Fibroblast of upper back skin (primary cell): ENCODE measurements at places on chromosomes 6 and 20.

- DNase-seq, result no peak
Measured at GRCh38 chr6:164756142-164756541, 553.3 kb downstream of the C6orf118 start.

DNA sequence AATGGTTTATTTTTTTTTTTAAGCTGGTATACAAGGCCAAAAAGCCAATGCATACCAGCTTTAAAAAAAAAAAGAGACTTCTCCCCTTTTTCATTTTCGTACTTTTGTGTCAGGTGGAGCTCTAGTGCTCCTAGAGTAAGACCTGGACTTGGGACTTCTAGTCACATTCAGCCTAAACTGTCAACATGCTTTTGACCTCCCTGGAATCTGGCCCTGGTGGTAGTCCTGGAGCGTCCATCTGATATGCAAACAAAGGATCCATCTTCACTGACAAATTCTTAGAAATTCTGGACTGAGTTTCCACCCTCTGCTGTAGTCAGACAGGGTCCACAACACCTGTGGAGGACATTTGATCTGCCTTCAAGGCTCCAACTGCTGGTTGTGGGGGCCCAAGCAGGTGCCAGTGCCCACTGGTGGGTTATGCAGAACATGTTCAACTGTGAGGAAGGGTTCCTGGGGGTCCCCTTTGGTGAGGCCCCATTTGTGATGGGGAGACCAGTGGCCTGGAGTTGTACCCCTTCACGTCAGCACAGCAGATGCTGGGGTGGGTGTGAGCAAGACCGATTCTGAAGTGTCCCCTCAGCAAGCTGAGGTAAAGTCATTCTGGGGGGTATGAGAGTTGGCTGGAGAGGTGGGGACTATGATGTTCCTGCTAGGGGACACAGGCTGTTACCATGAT is 12.6 kb upstream of the PCMTD2 start:
- no peak for DNase-seq

DNA sequence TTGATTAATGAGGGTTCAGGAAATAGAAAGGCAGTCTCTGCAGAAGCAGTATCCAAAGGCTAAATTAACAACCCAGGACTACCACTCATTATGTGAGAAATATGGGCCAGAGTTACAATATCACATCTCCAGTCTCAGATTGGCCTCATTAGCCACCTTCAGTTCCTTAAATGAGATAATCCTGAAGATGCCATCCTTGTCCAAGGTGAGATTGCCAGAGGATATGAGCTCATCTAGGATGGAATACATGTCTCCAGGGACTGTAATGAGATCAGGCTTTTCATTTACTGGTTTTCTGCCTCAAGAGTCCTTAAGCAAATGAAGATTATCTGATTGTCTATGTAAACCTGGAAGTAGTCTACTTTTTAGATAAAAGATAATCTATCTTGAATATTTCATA is 196.3 kb downstream of the FUT9 start:
- no peak for DNase-seq

DNA sequence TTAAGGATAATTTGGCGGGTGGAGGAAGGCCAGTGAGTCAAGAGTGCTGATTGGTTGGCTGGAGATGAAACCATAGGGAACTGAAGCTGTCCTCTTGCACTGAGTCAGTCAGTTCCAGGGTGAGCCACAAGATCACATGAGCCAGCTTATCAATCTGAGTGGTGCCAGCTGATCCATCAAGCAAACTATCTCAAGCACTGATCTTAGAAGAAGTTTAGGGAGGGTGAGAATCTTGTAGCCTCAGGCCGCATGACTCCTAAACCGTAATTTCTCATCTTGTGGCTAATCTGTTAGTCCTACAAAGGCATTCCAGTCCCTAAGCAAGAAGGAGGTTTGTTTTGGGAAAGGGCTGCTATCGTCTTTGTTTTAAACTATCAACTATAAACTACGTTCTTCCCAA is 954.3 kb downstream of the KIF16B start:
- DNase-seq, result no peak

DNA sequence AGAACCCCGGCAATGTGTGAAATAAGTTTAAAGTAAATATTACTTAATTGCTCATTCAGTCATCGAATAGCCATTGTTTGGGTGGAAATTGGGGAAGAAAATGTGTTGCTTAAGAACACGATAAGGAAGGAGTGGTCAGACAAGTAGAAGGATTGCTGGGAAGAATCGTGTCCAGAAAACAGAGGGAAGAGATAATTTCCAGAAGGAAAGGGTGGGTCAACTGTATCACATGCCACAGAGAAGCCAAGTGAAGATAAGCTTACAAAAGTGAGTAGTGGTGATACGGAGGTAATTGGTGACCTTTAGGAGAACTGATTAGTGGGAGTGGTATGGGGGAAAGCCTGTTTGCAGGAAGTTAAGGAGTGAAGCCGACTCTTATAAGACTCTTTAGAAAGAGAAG is 306.2 kb downstream of the SOX4 start:
- DNase-seq, result no peak

GRCh38 chr6:129936329-129937165 is 75.4 kb upstream of the TMEM244 start:
- peak; percentile 70 for DNase-seq
